Activated T-helper 1 cell treated with anti-CD3 and anti-CD28 coated beads, Interleukin-2, amount 50 U/mL, for 16 hours (primary cell): ENCODE measurements at places on chromosomes 7 and 10.

DNA sequence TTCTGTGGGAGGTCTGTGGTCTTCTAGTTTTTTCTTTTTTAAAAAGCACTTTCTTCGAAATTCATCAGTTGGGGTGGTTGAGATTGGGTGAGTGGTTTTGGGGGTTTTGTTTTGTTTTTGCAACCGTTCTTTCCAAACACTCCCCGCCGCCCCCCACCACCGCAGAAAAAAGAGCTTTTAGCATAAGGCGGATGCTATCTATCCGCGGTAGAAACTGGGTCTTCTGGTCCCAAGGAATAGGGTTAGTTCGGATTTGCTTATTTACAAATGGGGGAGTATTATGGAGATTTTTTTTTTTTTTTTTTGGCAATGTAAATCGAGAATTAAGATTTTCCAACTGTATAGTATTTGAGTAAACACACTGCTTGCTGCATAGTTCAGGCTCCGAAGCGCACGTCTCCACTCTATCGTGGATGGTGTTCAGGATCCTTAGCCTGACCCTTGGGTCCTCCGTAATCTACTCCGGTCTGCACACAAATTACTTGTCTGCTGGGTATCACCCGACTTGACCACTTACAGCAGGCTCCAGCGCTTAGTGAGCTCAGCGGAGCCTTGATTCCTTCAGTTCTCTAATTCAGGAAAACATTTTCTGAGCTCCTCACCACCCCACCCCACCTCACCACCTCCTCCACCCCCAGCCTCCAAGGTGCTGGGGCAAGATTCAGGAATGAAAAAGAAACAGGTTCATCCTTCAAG is 757 bp upstream of the NRCAM start:
- DNase-seq: no peak

DNA sequence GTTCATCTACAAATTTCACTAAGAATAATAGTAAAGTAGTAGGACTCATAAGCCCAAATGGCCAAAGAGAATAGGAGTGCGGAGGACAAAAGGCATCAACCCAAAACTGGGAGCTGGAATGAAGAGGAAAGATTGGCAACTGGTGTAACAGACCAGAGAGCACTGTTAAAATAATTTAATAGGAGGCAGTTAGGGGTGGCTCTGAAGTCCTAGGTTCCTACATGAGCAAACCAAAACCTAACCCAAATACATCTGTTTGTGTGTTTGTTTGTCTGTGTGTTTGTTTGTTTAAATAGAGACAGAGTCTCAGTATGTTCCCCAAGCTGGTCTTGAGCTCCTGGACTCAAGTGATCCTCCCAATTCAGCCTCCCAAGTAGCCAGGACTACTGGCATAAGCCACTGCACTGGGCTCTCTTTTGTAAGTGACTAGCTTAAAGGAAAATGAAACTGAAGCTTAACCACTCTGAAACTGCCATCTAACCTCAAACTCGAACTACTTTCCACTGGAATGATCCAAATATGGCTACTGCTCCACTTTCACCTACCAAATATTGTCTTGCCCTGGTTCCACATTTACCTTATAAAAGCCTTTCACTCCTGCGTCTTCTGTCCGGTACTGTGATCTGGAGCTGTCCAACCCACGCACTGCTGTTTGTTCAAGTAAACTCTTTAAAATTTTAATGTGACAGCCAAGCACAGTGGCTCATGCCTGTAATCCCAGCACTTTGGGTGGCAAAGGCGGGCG is 94.9 kb downstream of the AKR1D1 start:
- no peak for DNase-seq

DNA sequence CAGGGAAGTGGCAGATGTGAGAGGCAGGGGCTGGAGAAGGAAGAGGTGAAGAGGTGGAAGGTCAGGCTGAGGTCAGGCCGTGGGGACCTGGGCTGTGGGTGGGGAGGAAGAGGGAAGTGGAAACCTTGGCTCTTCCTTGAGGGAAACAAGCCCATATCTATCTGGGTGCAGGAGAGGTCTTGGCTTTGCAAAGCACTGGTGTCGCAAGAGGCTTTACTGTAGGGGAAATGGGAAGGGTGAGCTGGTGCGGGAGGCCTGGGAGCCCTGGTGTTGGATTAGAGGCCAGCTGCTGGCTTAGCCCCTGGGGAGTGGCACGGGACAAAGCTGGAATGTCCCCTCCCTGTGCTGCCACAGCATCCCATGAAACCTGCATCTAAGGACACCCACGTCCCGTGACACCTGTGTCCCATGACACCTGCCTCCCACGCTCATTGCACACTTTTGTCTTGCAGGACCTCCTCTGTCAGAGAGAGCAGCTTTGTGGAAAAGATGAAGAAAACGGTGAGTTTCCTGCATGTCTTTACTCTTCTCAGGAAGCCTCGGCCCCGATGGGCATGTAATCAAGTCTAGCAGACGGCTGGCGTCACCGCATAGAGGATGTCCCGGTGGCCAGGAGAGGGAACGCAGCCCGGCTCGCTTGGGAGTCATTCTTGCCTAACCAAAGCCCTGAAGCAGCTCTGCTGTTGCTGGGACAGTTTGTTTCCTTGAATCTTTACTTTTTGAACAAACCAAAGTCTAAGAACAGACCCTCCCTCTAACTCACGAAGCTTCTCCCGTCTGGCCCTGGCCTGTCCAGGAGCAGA is 22.2 kb downstream of the TMEM120A start:
- DNase-seq: no peak

GRCh38 chr10:94890264-94891022 is 48.0 kb upstream of the CYP2C9 start:
- no peak for DNase-seq

- DNase-seq: no peak
Observed at GRCh38 chr7:4227105-4228010, 454.7 kb upstream of the FOXK1 start.

DNA sequence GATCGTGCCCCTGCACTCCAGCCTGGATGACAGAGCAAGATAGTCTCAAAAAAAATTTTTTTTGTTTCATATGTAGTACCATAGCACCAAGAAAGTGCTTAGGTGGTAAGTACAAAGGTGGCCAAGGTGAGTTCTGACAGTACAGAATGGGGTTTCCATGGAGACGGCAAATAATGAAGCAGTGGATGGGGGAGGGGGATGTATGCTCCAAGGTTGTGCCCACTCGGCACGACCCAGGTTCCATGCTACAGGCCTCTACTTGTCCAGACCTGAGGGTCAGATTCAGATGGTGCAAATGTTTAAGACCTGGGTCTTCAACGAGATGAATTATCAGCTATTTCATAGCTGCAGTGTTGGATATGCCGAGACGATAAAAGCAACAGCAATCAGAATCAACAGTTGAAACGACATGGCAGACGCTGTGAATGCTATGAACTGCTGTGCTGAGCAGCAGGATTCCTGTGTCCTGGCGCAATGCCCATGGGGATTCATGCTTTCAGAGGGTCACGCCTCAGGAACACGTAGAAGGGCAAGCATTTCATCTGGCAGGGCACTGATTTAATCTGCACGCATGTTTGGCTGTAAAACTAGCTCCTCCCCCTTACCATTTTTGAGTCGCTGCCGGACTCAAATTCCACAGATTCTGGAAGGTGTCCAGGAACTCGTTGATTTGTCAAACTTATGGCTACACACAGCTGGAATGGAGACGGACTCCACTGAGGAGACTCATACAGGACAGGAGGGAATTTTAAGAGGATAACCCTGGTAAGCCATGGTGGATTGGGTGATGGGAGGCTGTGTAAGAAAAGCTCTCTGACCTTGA is 256.5 kb downstream of the FRMD4A start:
- DNase-seq: no peak

GRCh38 chr7:48438206-48438605 is 266.9 kb downstream of the ABCA13 start:
- DNase-seq: no peak

DNA sequence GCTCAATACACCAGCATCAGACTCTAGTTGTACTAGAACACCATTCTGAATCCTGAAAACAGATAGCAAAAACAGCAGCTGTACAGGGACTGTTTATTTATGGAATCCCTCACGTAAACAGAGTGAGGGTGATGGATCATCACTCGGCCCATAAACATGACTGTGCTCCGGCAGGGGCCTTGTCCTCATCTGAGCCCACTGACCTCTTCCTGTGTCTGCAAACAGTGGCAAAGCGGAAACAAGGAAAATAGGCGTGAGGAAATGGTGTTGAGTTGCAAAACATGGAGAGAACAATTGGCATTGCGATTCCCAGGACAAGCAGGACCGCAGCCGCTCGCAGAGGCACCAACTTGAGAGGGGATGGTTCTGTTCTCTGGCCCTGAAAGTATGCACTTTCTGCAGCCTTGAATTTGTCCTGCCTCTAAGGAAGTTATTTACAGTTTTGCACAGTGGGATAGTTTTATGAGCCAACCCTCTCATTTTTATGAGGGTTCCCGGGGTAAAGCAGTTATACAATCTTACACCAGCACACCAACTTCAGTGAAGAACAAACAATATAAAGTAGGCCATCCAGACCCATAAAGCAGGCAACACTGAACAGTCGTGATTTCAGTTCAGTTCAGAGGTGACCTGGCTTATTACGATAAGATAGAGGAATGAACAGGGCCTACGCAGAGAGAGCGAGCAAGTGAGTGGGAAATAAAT is 248.0 kb upstream of the FZD8 start:
- DNase-seq: no peak

DNA sequence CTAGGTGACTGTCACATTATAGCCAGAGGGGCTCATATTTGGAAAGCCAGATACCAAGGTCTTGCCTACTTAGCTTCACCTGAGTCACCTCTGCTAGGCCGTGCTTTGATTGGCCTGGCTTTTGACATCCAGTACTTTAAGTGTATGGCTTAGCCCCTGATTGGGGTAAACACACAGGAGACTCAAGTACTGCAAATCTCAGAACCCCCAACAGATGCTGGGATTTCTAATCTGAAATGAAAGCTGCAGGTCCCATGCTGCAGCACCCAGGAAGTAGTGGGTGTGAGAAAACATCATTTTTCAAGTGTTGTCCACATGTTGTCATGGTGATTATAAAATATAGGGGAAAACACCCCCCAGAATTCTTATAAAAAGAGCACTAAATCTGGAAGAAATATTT is 76.2 kb downstream of the WIPF3 start:
- DNase-seq: no peak

GRCh38 chr10:22455068-22455857 is 110.0 kb downstream of the SPAG6 start:
- no peak for DNase-seq
